Motor neuron (in vitro differentiated cells): ENCODE measurements at places on chromosomes 4 and X.

DNA sequence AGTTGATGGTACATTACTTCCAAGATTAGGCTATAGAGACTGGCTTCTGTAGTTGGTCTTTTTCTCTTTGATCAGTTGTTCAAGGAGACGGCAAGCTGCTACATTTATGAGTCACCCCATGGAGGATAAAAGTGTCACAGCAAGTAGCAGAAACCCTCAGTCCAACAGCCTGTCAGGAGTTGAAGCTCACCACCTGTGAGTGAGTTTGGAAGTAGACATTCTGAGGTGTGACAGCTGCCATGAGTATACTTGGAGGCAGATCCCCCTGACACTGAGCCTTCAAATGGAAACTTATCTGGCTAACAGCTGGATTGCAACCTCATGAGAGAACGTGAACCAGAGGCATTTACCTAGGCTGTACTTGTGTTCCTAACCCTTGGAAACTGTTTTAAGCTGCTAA is 68.0 kb downstream of the CCNG2 start:
- ATAC-seq = no peak

- ATAC-seq = no peak
Observed at GRCh38 chr4:7430368-7430964, 4.3 kb downstream of the PSAPL1 start.

GRCh38 chr4:27057053-27057452 is 196.4 kb downstream of the STIM2 start:
- ATAC-seq = no peak

DNA sequence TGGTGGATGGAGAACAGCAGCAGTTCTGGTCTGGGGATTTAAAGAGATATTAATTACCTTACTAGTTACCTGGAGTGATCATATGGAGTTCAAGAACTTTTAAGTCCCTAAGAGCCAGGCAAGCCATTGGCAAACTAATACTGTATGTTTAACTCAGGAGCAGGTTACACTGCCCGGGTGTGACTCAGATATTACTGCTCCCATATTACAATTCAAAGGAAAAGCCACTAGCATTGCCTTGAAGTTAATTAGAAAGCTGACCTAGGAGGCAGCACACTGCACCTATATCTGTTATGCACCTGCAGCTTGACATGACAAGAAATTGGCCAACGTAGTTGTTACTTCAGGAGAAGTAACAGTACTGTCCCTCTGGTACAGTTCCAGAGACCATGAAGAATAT is 47.2 kb downstream of the GRK4 start:
- ATAC-seq = no peak

GRCh38 chrX:56268888-56269287 is 36.7 kb downstream of the KLF8 start:
- no peak for ATAC-seq

GRCh38 chr4:186168750-186169149 is 22.6 kb upstream of the CYP4V2 start:
- no peak for ATAC-seq

DNA sequence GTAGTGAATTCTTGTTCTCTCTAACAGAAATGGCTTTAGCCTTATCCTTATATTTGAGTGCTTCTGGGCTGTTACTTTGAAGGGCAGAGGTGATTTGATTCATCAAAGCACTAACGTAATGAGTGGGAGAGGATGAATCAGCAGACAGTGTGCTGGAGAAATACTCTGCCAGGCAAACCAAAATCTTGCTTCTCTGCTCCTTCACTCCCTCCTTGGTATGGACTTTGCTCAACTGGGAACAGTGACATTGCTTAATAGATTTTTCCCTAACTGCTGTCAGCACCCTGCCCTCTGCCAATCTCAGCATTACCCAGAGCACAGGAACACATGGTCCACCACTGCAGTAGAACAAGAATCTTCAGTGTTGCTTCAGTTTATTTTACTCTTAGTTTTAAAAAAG is 56.0 kb downstream of the PDLIM5 start:
- peak; percentile 73 for ATAC-seq

- ATAC-seq = no peak
Observed at GRCh38 chr4:5374592-5374991, 323.3 kb downstream of the STK32B start.

GRCh38 chr4:101028886-101029285 is 318.4 kb downstream of the PPP3CA start:
- no peak for ATAC-seq

DNA sequence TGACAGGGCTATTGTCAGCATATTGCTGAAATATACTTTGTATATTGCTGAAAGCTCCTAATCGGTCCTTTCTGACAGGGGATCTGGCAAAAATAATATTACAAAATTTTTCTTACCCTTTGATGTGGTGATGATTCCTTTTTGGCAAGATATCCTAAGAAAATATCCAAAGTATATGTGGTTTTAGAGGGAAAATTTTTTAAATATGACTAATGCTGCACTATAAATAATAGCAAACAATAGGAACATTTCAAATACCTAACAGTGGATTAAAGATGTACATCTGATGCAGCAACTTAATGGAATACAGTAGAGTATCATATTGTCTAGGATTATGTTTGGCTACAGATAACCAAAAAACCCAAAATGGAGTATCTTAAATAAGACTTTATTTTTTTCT is 49.6 kb downstream of the RRAGB start:
- ATAC-seq = no peak

- no peak for ATAC-seq
Observed at GRCh38 chrX:12985331-12985730, 10.4 kb downstream of the TMSB4X start.

- no peak for ATAC-seq
Observed at GRCh38 chr4:119271361-119272085, 50.4 kb downstream of the FABP2 start.

- no peak for ATAC-seq
Observed at GRCh38 chrX:70635669-70636068, 191.0 kb downstream of the DLG3 start.

DNA sequence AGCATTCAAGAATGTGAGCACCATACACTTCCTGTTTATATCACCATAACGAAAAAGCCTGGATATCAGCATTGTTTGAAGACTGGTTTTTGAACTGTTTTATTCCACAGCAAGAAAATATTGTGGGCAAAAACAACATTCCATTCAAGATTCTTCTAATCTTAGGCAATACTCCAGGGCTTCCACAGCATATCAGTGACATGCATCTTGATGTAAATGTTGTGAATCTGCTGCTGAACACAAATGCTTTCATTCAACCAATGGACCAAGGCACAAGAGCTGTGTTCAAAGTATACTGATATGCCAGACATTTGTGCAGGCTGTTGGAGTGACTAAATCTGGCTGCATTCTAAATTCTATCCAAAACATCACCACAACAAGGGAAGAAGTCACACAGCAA is 260.1 kb upstream of the ETNPPL start:
- peak; percentile 29 for ATAC-seq

DNA sequence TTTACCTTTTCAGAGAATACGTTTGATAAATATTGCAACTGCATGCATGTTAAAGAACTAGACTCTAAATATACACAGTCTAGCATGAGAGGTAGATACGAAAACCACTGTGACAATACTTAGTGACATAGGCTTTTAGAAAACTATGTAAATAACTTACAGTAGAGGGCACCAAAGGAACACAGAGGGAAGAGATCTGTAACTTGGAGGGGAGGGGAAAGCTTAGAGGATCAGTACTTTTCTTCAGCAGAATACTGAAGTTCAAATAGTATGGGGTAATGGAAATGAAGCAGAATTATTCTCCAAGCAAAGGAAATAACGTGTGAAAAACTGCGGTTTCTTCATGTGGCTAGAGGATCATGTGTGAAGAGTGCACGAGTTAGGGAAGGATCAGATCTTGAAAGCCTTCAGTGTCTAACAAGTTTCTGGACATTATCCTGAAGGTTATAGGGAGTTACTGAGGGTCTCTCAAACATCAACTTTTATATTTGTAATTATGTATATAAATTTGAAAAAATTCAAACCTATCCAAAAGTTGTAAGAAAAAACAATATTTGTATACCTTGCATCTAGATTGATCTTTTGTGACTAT is 264.3 kb downstream of the NPFFR2 start:
- peak; percentile 80 for ATAC-seq

DNA sequence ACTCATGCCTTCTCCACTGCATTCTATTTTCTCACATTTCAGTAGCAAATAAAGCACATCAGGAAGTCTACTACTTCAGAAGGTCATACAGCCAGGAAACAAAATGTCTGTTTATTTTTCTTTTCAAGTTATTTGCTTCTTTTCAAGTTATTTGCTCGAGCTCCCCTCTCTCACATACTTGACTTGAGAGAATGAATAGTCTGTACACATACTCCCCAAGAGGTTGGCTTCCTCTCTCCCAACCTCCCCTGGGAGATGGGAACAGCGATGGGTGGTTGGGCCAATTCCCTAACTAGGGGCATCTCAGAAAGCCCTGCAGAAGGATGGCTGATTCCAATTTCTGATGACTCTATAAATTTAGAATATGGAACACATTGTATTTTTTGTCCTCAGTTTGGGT is 64.7 kb upstream of the PTPN13 start:
- no peak for ATAC-seq
